ENCODE measurements at places on chromosomes 2 and 18. TPM values are rescaled to one million over a fixed set of nuclear protein-coding genes. Genes with fewer than 3 reads are reported as not detected.

FBXO48 gene
- 0.60 TPM for total RNA-seq

GPR155 gene
- 0.18 TPM for total RNA-seq

CYP1B1 gene
- total RNA-seq = 5.1 TPM

GCKR gene
- 0.13 TPM for total RNA-seq

SULT1C4 gene
- not detected for total RNA-seq

CRYBA2 gene
- not detected for total RNA-seq
